ENCODE measurements at places on chromosomes 1 and 21.
A peak's percentile ranks its signal among the peaks of the same experiment; 100 is the strongest.

GRCh38 chr1:147800804-147801203 lies 40.4 kb upstream of the GJA5 start:
- DNase-seq: no peak

DNA sequence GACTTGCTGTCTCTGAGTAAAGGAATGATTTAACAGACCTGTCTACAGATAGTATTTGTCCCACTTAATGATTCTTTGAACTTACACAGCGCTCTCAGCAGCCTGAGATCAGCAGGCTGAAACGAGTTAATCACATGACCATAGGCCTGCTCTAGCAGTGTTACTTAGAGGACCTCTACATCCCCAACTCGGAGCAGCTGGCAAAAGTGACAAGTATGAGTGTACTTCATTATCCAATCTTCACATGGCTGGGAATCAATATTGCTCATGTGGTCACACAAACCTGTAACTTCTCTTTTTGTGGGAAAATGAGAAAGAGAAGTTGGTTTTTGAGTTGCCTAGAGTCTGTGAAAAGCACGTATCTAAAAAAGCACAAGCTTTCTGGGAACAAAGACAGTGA lies 11.4 kb upstream of the ATP13A2 start:
- DNase-seq: no peak

- no peak for DNase-seq
These were observed 15.0 kb upstream of the CELA3B start for GRCh38 chr1:21961799-21962198.

DNA sequence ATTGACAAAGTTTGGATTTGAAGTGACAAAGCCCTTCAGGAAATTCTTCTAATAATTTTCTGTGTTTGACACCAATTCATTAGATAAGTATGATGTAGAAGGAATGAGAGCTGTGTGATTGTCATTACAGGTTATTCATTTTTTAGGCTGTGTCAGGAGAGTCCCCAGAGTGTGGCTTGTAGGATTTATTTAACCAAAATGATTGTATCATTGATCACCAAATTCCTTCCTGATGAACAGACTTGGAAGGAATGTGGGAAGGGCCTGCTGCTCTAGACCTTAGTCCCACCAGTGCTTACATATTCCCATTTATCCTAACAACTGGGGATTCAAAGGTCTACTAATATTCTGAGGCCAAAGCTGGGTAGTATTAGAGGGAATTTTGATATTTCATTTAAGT lies 383.3 kb upstream of the KAZN start:
- DNase-seq: no peak

- DNase-seq: no peak
These were observed 5.5 kb upstream of the TBX15 start for GRCh38 chr1:118993700-118994026.

DNA sequence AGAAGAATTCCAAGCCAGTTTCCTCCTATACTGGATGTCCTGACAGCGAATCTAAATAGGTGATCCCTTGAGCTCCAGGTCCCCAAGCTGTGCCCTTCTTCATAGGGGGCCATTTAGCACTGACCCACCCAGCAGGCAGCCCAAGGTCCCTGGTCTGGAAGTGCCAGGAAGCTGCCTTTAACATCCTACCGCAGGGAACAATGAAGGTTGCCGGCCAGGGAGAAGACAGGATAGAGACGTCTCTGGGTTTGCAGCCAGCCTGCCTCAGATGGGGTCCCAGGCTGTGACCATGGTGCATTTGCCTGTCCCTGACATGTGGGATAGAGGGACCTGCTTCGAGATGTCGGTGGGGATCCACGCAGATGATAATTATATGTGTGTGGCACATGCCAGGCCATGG lies 2.7 kb upstream of the RIPK4 start:
- no peak for DNase-seq

GRCh38 chr1:97668945-97669344 lies 251.9 kb downstream of the DPYD start:
- DNase-seq: peak; percentile 6

DNA sequence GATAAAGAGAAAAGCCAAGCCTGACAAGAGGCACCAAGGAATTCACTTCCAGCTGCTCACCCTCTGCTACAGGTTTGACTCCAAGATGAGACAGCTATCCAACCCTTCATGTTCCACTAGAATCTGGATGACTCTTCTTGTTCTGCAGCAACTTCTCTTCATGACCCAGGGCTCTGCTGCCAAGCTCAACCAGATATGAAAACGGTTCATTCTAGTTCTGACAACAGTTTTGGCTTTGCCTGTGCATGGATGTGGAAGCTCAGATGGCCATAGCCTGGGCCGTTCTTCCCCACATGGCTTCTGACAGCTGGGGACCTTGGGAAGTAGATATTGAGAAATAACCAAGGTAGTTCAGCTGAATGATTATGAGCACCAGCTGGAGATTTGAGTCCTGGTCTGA lies 13.7 kb downstream of the PI4KB start:
- no peak for DNase-seq

Data from HFFc6 (cell line).